ENCODE measurements at places on chromosomes 2 and 18.

GRCh38 chr2:231680285-231680991 lies 27.9 kb upstream of the PTMA start:
- peak; percentile 44 for DNase-seq

DNA sequence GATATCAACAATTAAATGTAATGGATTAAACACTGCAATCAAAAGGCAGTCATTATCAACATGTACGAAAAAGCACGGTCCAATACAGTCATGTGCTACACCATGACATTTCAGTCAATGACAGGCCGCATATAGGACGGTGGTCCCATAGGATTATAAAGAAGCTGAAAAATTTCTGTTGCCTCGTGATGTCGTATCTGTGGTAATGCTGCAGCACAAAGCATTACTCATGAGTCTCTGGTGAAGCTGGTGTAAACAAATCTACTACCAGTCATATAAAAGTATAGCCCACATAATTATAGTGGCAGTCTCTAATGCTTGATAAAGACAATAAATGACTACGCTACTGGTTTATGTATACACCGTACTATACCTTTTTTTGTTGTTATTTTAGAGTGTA lies 58.4 kb downstream of the RABL2A start:
- no peak for DNase-seq

DNA sequence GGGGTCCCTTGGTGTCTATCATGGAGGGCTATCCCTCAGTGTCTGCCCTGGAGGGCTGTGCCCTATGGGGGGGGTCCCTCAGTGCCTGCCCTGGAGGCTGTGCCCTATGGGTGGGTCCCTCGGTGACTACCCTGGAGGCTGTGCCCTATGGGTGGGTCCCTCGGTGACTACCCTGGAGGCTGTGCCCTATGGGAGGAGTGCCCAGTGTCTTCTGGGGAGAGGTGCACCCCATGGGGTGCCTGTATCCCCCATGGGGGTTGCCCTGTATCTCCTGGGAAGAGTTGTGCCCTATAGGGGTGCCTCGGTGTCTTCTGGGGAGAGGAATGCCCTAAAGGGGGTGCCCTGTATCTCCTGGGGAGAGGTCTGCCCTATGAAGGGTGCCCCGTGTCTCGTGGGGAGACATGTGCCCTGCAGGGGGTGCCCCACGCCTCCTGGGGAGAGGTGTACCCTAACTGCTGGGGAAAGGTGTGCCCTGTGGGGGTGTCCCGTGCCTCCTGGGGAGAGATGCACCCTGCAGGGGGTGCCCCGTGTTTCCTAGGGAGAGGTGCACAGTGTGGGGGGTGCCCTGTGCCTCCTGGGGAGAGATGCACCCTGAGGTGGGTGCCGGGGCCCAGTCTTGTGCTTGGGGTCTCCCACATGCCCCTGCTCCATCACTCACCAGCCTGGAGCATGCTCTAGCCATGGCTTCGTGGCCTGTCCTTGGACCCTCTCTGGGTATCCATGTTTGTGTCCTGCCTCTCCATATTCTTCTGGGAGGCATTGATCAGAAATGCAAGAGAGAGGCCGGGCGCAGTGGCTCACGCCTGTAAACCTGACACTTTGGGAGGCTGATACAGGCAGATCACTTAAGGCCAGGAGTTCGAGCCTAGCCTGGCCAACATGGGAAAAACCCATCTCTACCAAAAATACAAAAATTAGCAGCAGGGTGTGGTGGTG lies 215.6 kb downstream of the HDAC4 start:
- DNase-seq, result no peak

GRCh38 chr2:149329489-149330126 lies 779 bp upstream of the LYPD6 start:
- DNase-seq, result peak; percentile 32

GRCh38 chr2:144161061-144161460 lies 358.9 kb downstream of the ZEB2 start:
- DNase-seq, result no peak

- no peak for DNase-seq
These were observed 3.1 kb downstream of the ARHGAP15 start for GRCh38 chr2:143132355-143132754.

GRCh38 chr2:65067806-65068553 lies 11.8 kb downstream of the CEP68 start:
- no peak for DNase-seq

DNA sequence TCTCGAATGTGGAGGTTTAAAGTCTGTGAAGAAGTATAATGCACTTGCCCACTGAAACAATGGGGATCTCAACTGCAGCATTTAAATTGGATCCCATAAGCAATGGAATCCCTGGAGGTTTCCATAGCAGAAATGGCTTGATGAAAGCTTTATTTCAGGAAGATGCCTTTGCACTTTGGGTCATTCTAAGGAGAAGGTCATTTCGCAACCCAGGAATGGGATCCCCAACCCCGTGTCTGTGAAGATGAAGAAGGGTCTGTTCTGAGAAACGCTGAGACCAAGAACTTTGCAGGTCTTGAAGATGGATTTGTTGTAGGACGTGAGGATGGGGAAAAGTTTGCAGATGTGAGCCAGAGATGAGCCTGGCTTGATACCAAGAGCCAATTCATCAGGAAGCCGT lies 1.8 kb upstream of the KCNG3 start:
- no peak for DNase-seq

DNA sequence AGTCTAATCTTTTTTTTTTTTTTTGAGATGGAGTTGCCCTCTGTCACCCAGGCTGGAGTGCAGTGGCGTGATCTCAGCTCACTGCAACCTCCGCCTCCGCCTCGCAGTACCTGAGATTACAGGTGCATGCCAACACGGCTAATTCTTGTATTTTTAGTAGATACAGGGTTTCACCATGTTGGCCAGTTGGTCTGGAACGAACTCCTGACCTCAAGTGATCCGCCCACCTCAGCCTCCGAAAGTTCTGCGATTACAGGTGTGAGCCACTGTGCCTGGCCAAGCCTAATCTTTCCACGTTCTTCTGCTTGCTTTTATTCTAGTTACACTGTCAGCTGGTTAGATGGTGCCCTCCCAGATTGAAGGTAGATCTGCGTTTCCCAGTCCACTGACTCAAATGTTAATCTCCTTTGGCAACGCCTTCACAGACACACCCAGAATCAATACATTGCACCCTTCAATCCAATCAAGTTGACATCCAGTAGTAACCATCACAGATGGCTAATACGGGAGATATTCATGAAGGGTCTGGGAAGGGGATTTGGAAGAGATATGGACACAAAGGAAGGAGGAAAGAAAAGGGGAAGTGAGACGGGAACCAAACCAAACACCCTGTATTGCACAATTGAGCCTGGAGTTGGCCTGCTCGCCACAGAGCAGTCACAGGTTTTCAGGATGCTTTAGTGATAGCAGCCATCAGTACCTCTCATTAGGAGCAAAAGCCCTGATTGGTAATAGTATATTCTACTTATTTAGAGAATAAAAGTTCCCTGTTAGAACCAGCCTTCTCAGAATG lies 229.8 kb downstream of the PIK3C3 start:
- DNase-seq, result no peak

GRCh38 chr2:10905862-10906143 lies 5.9 kb upstream of the KCNF1 start:
- no peak for DNase-seq

GRCh38 chr18:45670281-45670962 lies 53.6 kb upstream of the SLC14A1 start:
- DNase-seq, result no peak

GRCh38 chr2:2887772-2888387 lies 489.7 kb downstream of the EIPR1 start:
- DNase-seq, result no peak

DNA sequence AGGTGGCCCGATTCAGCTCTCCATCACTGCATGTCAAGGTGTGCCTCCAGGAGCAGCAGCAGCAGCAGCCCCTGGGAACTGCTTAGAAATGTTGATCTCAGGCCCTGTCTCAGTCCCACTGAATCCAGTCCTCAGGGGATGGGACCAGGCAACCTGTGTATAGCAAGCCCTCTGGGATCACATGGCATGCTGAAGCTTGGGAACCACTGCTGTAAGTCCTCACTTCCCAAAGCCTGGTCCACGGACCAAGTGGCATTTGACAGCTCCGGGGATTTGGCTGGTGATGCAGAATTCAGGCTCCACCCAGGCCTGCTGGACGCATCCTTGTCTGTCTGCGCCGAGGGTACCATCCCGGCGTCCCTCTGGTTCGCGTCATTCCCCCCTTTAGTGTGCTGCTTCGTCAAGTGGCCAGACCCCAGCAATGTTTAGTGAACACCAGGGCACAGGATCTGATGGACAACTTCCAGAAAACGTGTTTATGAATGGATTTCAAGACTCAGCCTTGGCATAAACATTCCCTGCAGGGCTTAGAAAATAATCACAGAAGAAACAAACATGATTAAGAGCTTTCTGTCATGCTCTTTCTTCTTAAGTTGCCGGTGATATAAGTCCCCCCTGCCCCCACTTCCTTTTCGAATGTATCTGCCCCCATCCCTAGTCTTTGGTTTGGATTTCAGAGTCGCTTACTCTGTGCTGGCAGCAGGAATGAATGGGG lies 234.0 kb downstream of the GBX2 start:
- DNase-seq, result no peak

DNA sequence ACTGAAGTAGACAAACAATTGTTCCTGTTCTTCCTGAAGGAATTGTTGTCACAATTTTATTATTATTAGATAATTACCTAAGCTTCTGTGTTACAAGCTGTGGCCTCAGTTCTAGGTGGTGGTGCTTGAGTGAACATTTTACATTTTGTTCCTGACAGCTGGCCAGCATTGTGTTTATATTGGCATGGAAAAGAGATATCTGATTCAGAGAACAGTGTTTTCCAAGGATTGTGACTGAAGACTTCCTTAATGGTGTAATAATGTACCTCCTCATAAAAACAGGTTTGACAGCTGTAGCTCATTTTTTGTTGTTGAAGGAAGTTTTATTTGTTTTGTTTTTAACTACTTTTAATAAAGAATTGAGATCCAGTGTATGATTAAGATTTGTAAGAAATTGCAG lies 95.2 kb downstream of the EPB41L5 start:
- DNase-seq, result no peak

GRCh38 chr18:74533666-74534065 lies 634 bp upstream of the CNDP1 start:
- no peak for DNase-seq

- DNase-seq, result peak; percentile 29
These were observed 52.2 kb upstream of the KCNH7 start for GRCh38 chr2:162890690-162891311.

DNA sequence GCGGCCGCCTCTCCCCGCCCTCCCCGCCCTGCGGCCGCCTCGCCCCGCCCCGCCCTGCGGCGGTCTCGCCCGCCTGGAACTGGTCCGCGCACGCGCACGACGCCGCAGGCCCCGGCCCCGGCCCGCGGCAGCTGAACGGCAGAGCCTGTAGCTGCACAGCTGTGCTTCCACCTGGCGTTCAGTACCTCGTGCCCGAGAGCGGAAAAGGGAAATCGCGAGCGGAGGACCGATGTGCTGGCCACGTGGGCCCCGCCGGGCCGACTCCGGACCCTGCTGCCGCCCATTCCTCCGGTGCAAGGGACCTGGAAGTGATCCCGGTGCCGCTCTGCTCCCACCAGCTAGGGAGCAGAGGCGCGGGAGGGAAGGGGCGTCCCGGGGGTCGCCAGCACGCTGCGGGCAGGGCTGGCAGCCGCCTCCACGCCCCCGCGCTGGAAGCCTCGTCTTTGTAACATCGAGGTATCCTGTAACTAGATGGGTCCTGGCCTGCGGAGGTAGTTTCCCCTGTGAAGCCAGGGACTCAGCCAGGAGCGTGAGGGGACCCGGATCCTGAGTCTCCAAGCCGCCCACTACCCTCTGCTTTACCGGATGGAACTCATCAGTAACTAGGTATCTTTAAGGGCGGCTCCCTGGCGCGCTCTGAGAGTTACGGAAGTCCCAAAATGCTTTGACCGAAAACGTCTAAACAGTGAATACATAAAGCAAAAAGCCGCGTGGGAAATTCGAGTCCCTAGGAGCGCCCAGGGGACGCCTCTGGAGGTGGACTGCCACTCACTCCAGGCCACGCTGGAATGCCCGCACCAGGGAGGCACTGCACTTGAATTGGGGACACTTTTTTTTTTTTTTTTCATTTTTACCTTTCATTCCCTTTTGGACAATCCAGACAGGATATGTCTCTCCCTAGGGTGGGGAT lies 704 bp upstream of the ODC1 start:
- peak; percentile 87 for DNase-seq

- DNase-seq, result no peak
These were observed 460.8 kb downstream of the IRS1 start for GRCh38 chr2:226338825-226339224.

DNA sequence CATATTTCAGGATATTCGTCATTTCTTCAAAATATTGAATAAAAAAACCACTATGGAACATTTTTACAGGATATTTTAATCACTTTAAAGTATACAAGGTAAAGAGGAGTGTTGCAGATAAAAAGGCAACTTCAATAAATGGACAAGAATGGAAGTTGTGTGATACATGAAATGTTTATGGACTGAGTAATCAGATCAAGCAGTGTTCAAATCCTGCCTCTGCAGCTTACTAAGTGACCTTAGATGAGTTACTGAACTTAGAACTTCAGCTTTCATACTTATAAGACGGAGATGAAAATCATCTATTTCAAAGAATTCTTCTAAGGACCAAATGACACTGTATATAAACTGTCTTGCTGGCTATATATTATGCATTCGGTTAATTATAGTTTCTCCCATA lies 87.2 kb downstream of the LNPK start:
- DNase-seq, result no peak

- no peak for DNase-seq
These were observed 185.4 kb upstream of the TANK start for GRCh38 chr2:160974803-160975202.

DNA sequence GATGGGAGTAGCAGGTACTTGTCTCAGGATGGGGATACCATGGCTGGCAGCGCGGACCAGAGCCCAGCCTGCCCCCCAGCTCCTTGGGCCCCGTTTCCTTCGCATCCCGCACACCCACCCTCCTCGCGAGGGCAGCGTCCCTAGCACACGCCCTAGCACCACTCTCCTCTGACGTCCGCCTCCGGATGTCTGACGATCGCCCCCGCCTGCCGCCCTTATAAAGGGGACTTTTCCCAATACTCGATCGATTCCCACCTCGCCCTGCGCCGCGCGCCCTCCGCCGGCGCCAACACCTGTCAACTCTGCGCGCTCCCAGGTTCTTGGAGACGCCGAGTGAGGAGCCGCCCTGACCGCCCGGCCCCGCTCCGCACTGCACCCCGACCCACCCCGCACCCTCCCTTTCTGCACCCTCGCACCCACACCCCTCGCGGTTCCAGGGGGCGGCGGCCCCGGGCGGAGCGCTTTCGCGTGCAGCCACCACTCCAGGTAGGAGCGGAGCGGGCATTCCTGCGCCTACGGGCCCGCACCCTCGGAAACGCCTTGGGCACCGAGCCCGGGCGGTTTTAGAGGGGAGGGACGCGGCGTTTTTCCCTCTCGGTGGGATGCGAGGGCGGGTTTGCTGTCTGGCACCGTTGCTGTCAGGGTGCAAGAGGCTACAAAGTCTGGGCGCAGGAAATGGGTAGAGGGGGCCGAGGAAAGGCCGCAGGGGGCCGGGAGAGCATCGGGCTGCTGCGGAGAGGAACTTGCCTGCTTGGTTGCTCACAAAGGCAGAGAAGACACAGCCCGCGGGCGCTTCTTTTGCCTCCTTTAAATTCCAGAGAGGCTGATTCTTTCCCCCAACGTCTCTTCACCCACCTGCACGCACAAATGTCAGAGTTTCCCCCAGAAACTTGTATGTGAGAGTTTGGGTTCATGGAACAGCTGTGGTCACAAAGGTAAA lies at the start of gene SLC5A7:
Gene SLC5A7, plus strand, starts transcription at position 247 of the 940 bp plus-strand sequence. CDS start 1,632 bp downstream, outside the sequence.
- DNase-seq, result no peak

GRCh38 chr2:51420511-51420910 lies 388.6 kb upstream of the NRXN1 start:
- no peak for DNase-seq

- DNase-seq, result no peak
These were observed 168.1 kb upstream of the RMP24 start for GRCh38 chr18:35804377-35804776.

All from neural crest cell (in vitro differentiated cells).